ENCODE measurements at places on chromosomes 4 and X.

- DNase-seq = no peak
These were observed 249.4 kb downstream of the ARHGAP10 start for GRCh38 chr4:147981305-147981704.

DNA sequence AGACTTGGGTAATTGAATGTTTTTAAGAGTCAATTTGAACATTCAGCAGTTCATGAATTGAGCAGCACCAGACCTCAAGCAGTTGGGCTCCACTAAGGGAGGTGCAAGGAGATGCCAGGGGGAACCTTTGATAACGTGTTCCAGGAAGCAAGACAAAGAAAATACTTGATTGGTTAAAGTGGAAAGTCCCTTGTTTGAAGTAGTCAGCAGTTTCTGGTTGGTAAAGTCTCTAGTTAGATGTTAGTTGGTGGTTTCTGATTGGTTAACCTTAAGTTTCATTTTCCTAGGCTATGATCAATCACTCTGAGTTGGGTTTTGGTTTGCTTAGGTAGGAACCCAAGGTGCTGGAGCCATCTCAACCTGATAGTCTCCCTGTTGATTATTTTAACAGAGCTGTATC, 4.0 kb downstream of the HERC6 start:
- DNase-seq = no peak

DNA sequence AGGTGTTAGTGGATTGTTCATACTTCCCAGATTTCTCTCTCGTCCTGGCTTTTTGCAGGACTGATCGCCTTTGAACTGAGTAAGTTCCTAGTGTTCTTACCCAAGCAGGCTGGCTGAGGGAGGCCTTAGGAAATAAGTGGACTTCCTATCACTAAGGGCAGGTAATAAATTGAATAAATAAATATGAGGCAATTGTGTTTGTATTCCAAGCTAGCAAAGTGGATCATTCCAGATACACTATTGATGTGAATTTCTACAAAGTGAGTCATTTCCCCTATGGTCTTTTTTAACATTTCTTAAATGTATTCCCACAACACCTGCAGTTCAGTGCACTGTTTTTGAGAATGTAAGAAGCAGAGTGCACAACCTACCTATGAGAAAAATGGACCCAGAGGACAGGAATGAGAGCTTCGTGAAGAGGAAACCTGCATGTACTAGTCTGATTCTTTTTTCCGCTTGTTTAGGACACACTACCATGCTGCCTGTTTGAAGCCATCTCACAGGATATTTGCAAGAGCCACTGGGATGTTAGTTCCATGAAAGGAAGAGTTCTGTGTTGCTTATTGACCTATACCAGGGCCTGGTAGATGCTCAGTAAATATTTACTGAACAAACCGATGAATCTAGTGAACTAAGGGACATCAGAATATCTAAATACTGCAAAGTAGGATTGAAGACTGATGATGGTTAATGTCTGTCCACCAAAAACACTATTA, 29.0 kb upstream of the SMAD1 start:
- no peak for DNase-seq

DNA sequence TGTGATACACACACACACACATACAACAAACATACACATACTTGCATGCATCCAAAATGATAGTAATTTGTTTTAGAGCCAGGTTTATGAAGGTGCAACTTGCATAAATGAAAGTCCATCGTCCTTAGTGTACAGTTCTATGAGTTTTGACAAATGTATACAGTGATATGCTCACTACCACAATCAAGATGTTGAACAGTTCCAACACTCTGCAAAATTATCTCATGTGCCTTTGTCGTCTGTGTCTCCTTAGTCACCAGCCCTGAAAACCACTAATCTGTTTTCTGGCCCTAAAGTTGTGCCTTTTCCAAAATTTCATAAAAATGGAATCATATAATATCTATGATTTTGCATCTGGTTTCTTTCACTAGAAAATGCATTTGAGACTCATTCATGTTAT, 67.8 kb upstream of the ANXA3 start:
- DNase-seq = no peak

DNA sequence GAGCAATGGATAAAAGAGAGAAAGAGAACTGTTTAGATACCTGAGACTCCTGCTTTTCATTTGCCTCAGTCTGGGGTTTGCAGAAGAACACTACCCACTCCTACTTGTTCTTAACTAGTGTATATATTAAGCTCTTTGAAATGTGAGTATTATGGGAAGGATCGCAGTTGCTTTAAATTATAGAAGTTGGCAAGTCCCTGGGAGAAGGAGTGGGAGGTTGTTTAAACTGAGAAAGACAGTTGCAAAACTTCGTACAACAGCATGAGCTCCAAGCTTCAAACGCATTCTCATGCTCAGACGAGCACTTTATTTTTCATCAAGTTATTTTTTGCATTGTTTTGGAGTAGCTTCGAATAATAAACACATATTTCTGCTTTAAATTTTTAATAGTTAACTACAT, 88.1 kb upstream of the C1QTNF7 start:
- no peak for DNase-seq
